Thoracic aorta endothelial cell (primary cell): ENCODE measurements at places on chromosomes 5 and 9. TPM values are rescaled to one million over a fixed set of nuclear protein-coding genes. Genes with fewer than 3 reads are reported as not detected.

Gene PCDHGC5
- total RNA-seq, result 1.1 and 1.3 TPM in 2 replicates

Gene DNAJC18
- total RNA-seq, result 12.6 and 15.8 TPM in 2 replicates

Gene FCN2
- not detected in 2 replicates for total RNA-seq

Gene IFNA2
- total RNA-seq, result not detected in 2 replicates

Gene SLC36A2
- total RNA-seq, result not detected in 2 replicates

Gene GPR150
- 0.27 and 0.29 TPM in 2 replicates for total RNA-seq

Gene DHFR
- 57.7 and 89.8 TPM in 2 replicates for total RNA-seq

Gene LCN12
- total RNA-seq, result not detected in 2 replicates
